A549 treated with CORT108297 at 1 μM for 4 hours (cell line): ENCODE measurements at places on chromosomes 3 and 15. TPM values are rescaled to one million over a fixed set of nuclear protein-coding genes. Genes with fewer than 3 reads are reported as not detected.

KBTBD8 gene
- 0.41 to 0.53 TPM (median 0.43 TPM) in 5 replicates for total RNA-seq

EMC7 gene
- 135 to 153 TPM (median 141 TPM) in 5 replicates for total RNA-seq

KIF15 gene
- 7.3 to 13.8 TPM (median 8.1 TPM) in 5 replicates for total RNA-seq

THAP10 gene
- 5.0 to 6.4 TPM (median 5.7 TPM) in 5 replicates for total RNA-seq

OXTR gene
- total RNA-seq = 9.1 to 11.4 TPM (median 10.4 TPM) in 5 replicates

THOC7 gene
- total RNA-seq = 56.6 to 70.8 TPM (median 57.2 TPM) in 5 replicates

GOLGA8J gene
- 0.06 to 0.07 TPM (median 0.06 TPM) in 3 of 5 replicates, not detected in the others for total RNA-seq
